ENCODE measurements at places on chromosomes 3 and 15. TPM values are rescaled to one million over a fixed set of nuclear protein-coding genes. Genes with fewer than 3 reads are reported as not detected.

DUOXA2 gene
- not detected for total RNA-seq

GRCh38 chr3:48400824-48401433 is 28.9 kb downstream of the FBXW12 start:
- DNase-seq: peak; percentile 83

DNA sequence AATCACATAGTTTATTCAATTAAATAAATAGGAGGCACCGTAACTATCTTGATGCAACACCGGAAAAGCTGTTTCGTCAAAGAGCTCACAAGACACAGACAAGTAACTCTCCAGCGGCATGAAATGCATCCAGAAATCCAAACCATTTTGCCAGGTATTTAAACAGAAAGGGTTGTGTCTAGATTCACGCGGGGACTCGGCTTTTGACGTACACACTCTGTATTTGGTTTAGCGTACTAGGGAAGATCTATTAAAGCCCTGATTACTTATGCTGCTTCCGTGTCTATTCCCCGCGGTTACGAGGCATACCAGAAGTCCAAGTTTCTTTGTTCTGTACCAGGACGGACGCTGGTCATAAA is 718 bp downstream of the BNIP2 start:
- peak; percentile 32 for DNase-seq

DNA sequence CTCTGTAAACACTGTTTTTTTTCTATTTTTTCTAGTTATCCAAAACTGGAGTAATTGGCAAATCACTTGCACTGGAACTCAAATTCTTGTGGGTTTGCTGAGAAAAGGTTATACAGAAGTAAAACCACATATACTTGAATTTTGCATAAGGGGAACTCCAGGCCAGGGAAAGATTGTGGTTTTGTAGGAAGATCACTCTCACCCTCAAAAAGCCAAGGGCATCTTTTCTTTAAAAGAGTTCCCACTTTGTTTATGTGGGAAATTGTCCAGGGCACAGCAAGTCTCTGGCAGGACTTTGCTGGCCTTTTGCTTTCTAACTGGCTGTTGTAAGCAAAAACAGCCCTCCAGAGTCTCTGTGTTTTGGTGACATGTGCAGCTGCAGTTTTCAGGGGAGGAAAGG is 340.3 kb upstream of the RBMS3 start:
- DNase-seq: no peak
